HepG2 (cell line): ENCODE measurements at places on chromosomes 1 and 21.

DNA sequence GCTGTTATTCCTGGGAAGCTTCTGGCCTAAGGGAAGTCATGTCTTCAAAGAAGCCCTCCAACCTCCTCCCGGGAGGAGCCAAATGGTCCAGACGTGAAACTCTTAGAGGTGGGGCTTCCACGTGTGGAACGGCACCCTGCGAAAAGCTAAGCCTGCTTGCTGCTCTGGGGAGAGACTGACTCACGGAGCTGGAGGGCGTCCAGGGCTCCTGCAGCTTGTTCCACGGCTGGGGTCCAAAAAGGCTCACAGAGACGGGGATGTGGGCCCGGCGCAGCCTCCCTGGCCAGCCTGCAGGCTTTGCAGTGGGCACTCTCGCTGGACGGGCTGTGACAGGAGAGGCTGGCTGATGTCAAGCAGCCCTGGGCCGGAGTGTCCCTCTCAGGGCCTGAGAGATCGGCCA, 105.1 kb downstream of the COLGALT2 start:
- DNase-seq = no peak

DNA sequence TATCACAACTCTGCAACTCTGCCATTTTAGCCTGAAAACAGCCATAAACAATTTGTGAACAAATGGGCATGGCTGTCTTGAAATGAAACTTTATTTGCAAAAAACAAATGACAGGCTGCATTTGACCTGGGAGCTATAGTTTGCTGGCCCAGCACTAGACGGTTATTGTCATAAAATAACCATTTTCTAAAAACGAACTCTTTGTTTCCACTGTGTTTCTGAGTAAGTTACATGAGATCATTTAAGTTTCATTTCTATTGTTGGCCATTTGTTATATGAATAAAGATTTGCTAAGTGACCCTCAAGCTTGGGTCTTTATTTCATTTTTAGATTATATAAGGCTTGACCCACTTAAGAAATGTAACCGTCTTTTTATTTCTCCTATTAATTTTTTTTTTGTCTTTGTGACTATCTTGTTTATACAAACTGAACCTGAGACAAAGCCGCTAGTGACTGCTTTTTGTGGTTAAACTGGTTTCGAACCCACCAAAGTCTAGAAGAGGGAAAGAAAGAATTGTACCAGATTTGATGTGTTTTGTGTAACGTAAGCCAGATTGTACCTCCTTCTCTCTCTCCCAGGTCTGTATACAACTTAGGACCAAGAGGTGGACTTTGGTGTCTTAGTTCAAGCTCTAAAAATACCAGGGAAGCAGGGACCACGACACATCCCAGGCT, 12.9 kb upstream of the KCNJ15 start:
- DNase-seq = no peak

DNA sequence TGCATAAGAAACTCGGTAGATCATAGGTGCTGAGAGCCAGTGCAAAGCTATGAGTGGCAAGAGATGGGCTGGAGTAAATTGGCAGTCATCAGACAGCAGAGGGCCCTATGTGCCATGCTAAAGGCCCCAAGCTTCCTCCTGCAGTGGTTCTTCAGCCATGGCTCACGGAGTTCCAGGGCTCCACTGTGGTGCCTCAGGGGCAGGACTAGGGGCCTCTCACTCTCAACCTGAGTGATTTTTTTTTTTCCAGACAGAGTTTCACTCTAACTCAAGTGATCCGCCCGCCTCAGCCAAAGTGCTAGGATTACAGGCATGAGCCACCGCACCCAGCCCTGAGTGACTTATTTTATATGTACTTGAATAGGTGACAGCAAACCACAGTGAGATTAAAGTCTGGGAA, 10.4 kb upstream of the GJA8 start:
- DNase-seq = no peak

DNA sequence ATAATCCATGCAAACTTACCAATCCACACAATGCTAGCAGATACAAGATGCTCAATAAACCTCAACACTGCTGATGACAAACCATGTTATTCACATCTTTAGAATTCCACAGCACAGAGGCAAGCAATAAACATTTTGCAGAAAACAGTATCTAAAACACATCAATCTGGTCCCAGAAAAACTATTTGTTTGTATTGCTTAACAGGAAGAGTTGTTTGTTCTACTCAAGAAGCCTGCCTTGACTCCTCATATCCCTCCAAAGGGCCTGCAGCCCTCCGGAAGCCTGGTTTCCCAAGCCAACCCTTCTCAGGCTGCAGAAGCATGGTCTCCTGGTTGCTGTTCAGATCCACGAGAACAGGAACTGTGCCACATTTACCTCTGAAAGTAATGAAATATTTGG, 139.7 kb downstream of the RERE start:
- DNase-seq = no peak
